Fibroblast of villous mesenchyme (primary cell): ENCODE measurements at places on chromosomes 7 and 10.

- peak; percentile 73 for DNase-seq
Observed at GRCh38 chr7:24216576-24217125, 67.3 kb upstream of the NPY start.

DNA sequence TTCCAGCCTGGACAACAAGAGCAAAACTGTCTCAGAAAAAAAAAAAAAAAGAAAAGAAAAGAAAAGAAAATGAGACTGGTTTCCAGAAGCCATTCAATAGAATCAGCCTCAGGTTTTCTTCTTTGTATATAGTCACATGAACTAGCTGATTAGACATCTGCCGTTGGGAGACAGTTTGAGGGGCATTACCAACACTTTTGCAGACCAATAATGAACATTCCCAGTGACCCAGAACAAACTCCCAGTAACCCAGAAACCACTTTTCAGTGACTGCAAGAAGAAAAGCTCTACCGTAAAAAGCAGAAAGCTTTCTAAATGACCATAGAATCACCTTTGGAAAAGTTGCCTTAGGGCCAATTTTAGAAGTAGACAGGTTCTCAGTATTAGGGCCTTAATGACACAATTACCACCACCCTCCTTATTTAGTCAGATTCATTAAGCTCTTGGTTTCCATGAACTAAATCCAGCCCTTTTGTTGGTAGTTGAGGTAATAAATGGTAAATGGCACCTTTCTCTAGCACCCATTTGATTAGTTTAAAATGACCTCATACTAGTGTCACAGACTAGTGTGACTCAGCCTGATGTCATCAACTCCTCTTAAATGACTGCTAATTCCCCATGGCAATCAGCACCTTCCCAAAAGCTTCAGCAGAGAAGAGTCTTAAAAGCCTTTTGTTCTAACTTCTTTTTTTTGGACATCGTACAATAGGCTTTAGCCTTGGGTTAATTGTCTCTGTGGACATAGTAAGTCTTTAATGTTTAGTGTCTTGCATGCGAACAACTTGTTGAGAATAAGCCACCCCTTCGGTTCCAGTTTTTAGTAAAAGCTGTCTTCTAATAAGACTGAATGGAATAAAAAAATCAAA, 33.6 kb upstream of the XRCC2 start:
- DNase-seq = no peak

DNA sequence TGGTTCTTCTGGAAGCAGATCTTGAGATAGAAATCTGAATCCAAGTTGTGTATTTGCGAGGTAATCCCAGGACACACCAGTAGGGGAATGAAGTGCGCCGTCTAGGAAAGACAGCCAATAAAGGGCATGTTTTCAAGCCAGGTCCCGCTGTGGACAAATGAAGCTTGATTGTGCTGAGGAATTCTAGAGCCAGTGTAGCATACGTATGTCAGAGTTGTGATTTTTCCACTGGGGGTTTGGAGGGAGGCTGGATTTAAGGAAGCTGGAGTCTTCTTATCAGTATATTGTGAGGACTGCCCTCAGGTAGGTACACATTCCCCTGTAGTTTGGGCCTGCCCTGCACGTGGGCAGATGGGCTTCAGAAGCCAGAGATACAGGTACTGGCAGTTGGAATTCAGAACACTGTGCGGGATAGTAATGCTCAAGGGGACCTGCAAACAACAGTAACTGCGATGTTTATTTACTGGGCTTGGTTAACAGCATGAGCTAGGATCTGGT, 50.9 kb downstream of the GALNT11 start:
- DNase-seq = peak; percentile 20

DNA sequence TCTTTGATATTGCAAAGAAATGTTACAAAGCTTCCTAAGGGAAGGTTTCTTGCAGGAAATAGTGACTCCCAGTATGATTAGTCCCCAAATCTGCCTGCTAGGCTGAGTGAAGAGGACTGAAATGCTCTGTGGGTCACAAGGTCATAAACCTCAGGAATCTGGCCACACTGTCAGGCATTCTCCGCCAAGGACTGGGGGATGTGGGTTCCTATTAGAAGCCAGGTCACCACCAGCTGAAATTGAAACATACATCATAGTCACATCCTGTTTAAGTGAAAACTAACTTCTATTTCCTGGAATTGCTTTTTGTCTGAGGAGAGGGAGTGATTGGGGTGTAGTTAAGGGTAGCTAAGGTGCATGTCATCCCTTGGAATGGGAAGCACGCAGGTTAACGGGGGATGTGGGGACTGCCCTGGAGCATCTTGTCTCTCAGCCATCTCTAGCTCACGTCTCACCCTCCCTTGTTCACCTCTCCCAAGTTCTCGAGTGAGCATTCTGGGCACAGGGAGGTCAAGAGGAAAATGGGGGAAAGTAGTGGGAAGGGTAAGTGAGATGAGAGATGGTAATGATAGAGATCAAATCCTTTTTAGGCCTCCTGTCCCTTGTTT, 12.0 kb upstream of the GSAP start:
- peak; percentile 30 for DNase-seq

- no peak for DNase-seq
Observed at GRCh38 chr7:87216701-87217508, 2.6 kb downstream of the TMEM243 start.

GRCh38 chr10:128461991-128462390, 335.8 kb upstream of the MKI67 start:
- no peak for DNase-seq

- DNase-seq = peak; percentile 100
Observed at GRCh38 chr7:151519765-151520418, at the start of gene RHEB. TSS of gene RHEB (minus strand) at chr7:151519895. CDS start at chr7:151519511, 384 bp downstream.

DNA sequence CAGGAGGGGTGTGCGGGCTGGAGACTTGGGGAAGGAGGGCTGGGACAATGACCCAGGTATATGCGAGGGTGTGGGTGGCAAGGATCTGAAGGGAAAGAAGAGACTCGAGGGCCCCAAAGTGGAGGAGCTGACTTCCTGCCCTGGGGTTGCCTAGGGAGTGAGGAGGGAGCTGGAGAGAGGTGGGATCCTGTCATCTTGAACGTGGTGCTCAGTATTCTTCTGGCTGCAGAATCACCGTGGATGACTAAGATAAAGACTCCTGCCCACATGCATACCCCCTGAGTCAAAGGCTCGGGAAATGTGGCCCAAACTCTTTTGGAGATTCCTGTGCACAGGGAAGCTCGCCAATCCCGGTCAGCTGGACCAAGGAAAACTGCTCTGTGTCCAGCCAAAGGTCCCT, 31.2 kb downstream of the COL17A1 start:
- no peak for DNase-seq

DNA sequence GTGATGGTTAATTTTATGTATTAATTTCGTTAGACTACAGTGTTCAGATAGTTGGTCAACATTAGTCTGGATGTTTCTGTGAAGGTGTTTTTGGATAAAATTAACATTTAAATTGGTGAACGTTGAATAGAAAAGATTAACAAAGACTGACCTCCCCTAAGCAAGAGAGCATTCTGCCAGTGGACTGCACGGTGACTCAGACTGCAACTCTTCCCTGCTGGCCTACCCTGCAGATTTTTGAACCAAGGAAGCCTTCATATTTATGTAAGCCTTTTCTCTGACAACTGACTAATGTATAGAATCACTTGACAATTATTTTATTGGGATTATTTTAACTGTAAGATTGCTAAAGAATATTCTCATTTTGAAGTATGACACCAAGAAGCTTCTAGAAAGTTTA, 7.9 kb upstream of the ZNF248 start:
- DNase-seq = no peak

- no peak for DNase-seq
Observed at GRCh38 chr7:139646566-139646965, 123.1 kb downstream of the CLEC2L start.

GRCh38 chr10:122657729-122658128, 41.9 kb downstream of the C10orf120 start:
- no peak for DNase-seq

GRCh38 chr7:116957874-116958273, 4.6 kb downstream of the ST7 start:
- no peak for DNase-seq
